Spleen (tissue), 13 donors: ENCODE measurements at places on chromosomes 3 and 15.

DNA sequence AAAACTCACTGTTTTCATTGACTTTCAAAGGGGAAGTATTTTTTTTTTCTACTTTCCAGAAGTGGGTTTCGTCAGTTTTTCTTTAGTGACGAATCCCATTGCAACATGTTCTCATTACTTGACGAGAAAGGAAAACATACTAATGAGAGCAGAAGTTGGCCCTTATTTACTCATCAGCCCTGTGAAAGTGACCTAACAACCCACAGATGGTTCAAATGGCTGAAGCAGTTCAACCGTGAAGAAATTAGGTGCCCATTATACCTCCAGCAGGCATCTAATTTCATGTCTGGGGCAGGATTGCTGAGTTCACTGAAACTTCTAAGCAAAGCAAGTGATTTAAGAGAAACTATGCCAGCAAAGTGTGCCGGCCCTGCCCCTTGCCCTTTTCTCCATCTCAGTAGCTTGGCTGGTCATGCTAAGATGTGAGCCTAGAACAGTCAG lies 9.0 kb downstream of the AQP9 start:
- no peaks in the 10 kb centered on the region for H3K27me3 ChIP-seq
- peak overlapping the region; percentile 88 for H3K27ac ChIP-seq
- H3K4me3 ChIP-seq, result peak overlapping the region; percentile 54
- H3K36me3 ChIP-seq, result no peaks in the 10 kb centered on the region

GRCh38 chr15:83065431-83065830 lies 1.6 kb downstream of the BTBD1 start:
- peak overlapping the region; percentile 93 for H3K27ac ChIP-seq
- no peak for DNase-seq
- H3K4me3 ChIP-seq, result peak overlapping the region; percentile 99
- H3K27me3 ChIP-seq, result no peaks in the 10 kb centered on the region
- H3K4me1 ChIP-seq, result peaks cover 66% of the 10 kb centered on the region
- H3K36me3 ChIP-seq, result no peaks in the 10 kb centered on the region

DNA sequence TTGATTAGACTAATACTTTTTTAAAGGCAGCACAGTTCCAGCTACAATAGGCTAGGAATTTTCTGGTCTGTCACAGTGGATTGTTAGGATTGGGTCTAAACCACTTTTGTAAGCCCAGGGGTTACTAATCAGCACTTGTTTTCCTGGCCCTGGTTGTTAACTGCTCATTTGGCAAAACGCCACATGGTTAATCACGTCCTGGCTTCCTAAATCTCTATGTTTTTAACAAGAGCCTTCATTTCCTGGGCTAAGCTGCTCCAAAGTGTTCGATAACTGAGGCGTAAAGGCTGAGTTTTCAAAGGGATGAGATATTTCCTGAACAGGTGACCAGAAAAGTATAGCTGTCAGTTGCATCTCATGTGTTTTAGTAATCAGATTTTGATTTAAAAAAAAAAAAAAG lies 38.9 kb upstream of the CLRN1 start:
- no peak for DNase-seq
- H3K4me1 ChIP-seq, result no peaks in the 10 kb centered on the region
- no peaks in the 10 kb centered on the region for H3K36me3 ChIP-seq
- H3K4me3 ChIP-seq, result no peak overlapping the region
- H3K27ac ChIP-seq, result no peak overlapping the region

DNA sequence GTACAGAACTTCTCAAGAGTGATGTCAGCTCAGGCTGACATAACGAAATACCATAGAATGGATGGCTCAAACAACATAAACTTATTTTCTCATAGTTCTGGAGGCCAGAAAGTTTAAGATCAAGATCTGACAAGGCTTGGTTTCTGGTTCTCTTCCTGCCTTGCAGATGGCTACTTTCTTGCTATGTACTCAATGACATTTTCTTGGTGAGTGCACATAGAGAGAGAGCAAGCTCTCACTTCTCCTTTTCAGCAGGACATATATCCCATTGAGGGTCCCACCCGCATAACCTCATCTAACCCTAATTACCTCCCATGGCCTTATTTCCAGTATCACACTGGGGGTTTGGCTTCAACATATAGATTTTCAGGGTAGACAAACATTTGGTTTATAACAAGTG lies 1072.1 kb downstream of the PLOD2 start:
- no peaks in the 10 kb centered on the region for H3K36me3 ChIP-seq
- H3K4me1 ChIP-seq, result no peaks in the 10 kb centered on the region
- no peaks in the 10 kb centered on the region for H3K27me3 ChIP-seq
- H3K4me3 ChIP-seq, result no peak overlapping the region
- DNase-seq, result no peak
